ENCODE measurements at places on chromosomes 12 and 14. TPM values are rescaled to one million over a fixed set of nuclear protein-coding genes. Genes with fewer than 3 reads are reported as not detected.

The GOLT1B gene
- 49.8 TPM for total RNA-seq

The PTPN21 gene
- 21.6 TPM for total RNA-seq

The CCDC92 gene
- 22.2 TPM for total RNA-seq

The RFX4 gene
- total RNA-seq = 0.11 TPM

The ZFHX2 gene
- total RNA-seq = 1.6 TPM

The LALBA gene
- not detected for total RNA-seq

The TGM1 gene
- 6.2 TPM for total RNA-seq

The PZP gene
- total RNA-seq = not detected

The PTCSC3 gene
- total RNA-seq = not detected

The ASPG gene
- total RNA-seq = 2.4 TPM

The ANKLE2 gene
- 63.6 TPM for total RNA-seq

The KERA gene
- 52.3 TPM for total RNA-seq

The HSPA2 gene
- 16.5 TPM for total RNA-seq

The RIPK3 gene
- total RNA-seq = 4.4 TPM

The B4GALNT1 gene
- total RNA-seq = 9.6 TPM

The ABCB9 gene
- 16.9 TPM for total RNA-seq

The TAS2R10 gene
- 5.8 TPM for total RNA-seq

The TAS2R20 gene
- 20.5 TPM for total RNA-seq

The MMP17 gene
- total RNA-seq = 22.9 TPM

The HSPB8 gene
- 26.3 TPM for total RNA-seq

The PEX5 gene
- 52.9 TPM for total RNA-seq

The FITM1 gene
- total RNA-seq = 11.4 TPM

The C12orf75 gene
- 18.7 TPM for total RNA-seq

The POTEM gene
- total RNA-seq = not detected

The KRT6C gene
- not detected for total RNA-seq

The DDX54 gene
- total RNA-seq = 21.4 TPM

The CCDC59 gene
- total RNA-seq = 66.2 TPM

The WDHD1 gene
- total RNA-seq = 12.3 TPM

The NTS gene
- 1.8 TPM for total RNA-seq

The CCDC60 gene
- 32.3 TPM for total RNA-seq

The BICDL1 gene
- 24.7 TPM for total RNA-seq

The DAO gene
- not detected for total RNA-seq

The PPP1R36 gene
- 1.5 TPM for total RNA-seq

The TBPL2 gene
- not detected for total RNA-seq

The AJUBA gene
- total RNA-seq = 32.0 TPM

The KRT85 gene
- 0.27 TPM for total RNA-seq

The KITLG gene
- 38.0 TPM for total RNA-seq

The RASSF9 gene
- 5.9 TPM for total RNA-seq

The YEATS4 gene
- 36.0 TPM for total RNA-seq

The CACNA1C gene
- 16.3 TPM for total RNA-seq

The VEZT gene
- 206 TPM for total RNA-seq

The OR4K13 gene
- not detected for total RNA-seq

The NELL2 gene
- 195 TPM for total RNA-seq

The CLEC4D gene
- total RNA-seq = 0.55 TPM

The NYNRIN gene
- 47.5 TPM for total RNA-seq

The EML5 gene
- 45.7 TPM for total RNA-seq

The KRT78 gene
- 2.6 TPM for total RNA-seq

The GLIPR1 gene
- total RNA-seq = 12.7 TPM

The PLXNC1 gene
- total RNA-seq = 73.7 TPM

The SERPINA6 gene
- total RNA-seq = not detected

The TMEM117 gene
- total RNA-seq = 34.4 TPM

All from camera-type eye (tissue), 1 donor.